ENCODE measurements at places on chromosomes 1 and 21. TPM values are rescaled to one million over a fixed set of nuclear protein-coding genes. Genes with fewer than 3 reads are reported as not detected.

GRCh38 chr1:202105571-202106339 is 17.0 kb upstream of the GPR37L1 start:
- no peak for DNase-seq
- H3K27me3 ChIP-seq = no peaks in the 10 kb centered on the region
- no peaks in the 10 kb centered on the region for H3K4me1 ChIP-seq
- no peak overlapping the region for H3K27ac ChIP-seq
- no peak overlapping the region for H3K4me3 ChIP-seq

The REG4 gene
- 12.3 TPM for total RNA-seq

The RAVER2 gene
- total RNA-seq = 9.6 TPM

DNA sequence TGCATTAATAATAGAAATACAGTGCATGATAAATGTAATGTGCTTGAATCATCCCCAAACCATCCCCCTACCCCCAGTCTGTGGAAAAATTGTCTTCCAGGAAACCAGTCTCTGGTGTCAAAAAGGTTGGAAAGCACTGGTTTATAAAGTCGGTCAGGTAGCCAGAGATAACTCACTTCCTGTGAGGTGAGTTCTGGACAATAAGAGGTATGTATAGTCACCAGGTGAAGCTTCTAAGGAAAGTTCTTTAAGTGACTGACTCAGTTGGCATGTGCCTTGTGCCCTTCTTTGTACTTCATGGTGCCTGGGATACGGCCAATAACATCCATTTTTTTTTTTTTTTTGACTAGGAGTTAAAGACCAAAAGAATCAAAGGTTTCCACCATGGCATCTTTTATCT is 103.7 kb downstream of the GPATCH2 start:
- no peak for DNase-seq
- no peak overlapping the region for H3K4me3 ChIP-seq
- H3K4me1 ChIP-seq = no peaks in the 10 kb centered on the region

DNA sequence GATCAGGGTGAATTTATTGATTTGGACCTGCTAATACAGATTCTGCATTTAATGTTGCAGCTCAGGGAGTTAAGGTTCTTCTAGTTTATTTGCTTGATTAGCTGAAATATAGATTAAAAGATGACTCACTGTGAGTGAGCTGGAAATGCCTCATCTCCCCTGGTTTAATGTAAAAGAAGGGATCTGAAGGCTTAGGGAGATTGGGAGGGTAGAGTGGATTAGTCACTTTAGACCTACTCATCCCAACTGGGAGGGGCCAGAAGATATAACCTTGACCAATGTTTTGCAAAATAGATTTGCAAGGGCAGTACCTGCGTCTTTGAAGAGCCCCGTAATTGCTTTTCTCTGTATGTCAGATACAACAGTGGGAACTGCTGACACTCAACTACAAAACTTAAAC is 922.8 kb upstream of the ADGRL4 start:
- H3K4me1 ChIP-seq = no peaks in the 10 kb centered on the region
- no peak overlapping the region for H3K27ac ChIP-seq
- DNase-seq = no peak
- H3K27me3 ChIP-seq = no peaks in the 10 kb centered on the region
- H3K36me3 ChIP-seq = no peaks in the 10 kb centered on the region

The RGSL1 gene
- total RNA-seq = not detected

GRCh38 chr1:84996846-84997666 is at the start of gene MCOLN2:
Gene MCOLN2 (minus strand): TSS chr1:84997113. CDS start chr1:84996872, 241 bp downstream.
- peak within 1 kb of the TSS; percentile 84 for H3K4me3 ChIP-seq
- H3K27me3 ChIP-seq = peaks cover 21% of the 10 kb centered on the region
- H3K36me3 ChIP-seq = peaks cover 19% of the 10 kb centered on the region
- peak within 1 kb of the TSS; percentile 85 for H3K27ac ChIP-seq
- DNase-seq = peak; percentile 65

GRCh38 chr1:76695535-76695934 is 171.7 kb upstream of the ST6GALNAC5 start:
- no peaks in the 10 kb centered on the region for H3K4me1 ChIP-seq
- H3K27me3 ChIP-seq = no peaks in the 10 kb centered on the region
- H3K4me3 ChIP-seq = no peak overlapping the region

The PDE4B gene
- 22.3 TPM for total RNA-seq

DNA sequence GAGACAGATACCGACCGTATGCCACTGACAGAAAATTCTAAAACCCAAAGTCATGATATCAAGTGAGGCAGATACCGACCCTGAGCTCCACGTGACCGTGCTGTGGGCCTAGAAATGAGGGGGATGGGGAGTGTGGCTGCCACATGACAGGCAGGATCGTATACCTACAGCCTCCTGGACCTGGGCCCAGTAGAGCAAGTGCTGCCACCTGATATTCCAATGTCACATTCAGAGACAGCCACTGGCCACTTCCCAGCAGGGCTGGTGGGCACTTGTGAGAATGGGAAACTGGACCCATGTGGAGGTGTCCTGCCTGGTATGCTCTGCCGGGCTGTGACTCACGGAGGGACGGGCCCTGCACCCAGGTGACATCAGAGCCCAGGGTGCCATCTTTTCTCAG is 44.6 kb upstream of the CLDN14 start:
- no peaks in the 10 kb centered on the region for H3K4me1 ChIP-seq
- no peaks in the 10 kb centered on the region for H3K36me3 ChIP-seq

GRCh38 chr1:148162363-148162762 is 10.3 kb upstream of the NBPF11 start:
- H3K36me3 ChIP-seq = no peaks in the 10 kb centered on the region
- H3K4me1 ChIP-seq = peaks cover 9% of the 10 kb centered on the region
- peaks cover 17% of the 10 kb centered on the region for H3K27me3 ChIP-seq
- no peak for DNase-seq
- no peak overlapping the region for H3K4me3 ChIP-seq

GRCh38 chr1:32372149-32372756 is 9.9 kb downstream of the TSSK3 start:
- peak; percentile 21 for DNase-seq
- peaks cover 5% of the 10 kb centered on the region for H3K36me3 ChIP-seq
- H3K27ac ChIP-seq = peak overlapping the region; percentile 54
- H3K4me3 ChIP-seq = no peak overlapping the region

The SPATA21 gene
- not detected for total RNA-seq

The RUNX3 gene
- 144 TPM for total RNA-seq

The NGF gene
- total RNA-seq = not detected

- no peaks in the 10 kb centered on the region for H3K36me3 ChIP-seq
- H3K4me1 ChIP-seq = no peaks in the 10 kb centered on the region
- DNase-seq = no peak
- H3K27ac ChIP-seq = no peak overlapping the region
- H3K27me3 ChIP-seq = peaks cover 4% of the 10 kb centered on the region
- no peak overlapping the region for H3K4me3 ChIP-seq
These were observed 81.0 kb upstream of the KCNK2 start for GRCh38 chr1:215001419-215002021.

The SLC5A9 gene
- not detected for total RNA-seq

The KLF17 gene
- total RNA-seq = not detected

DNA sequence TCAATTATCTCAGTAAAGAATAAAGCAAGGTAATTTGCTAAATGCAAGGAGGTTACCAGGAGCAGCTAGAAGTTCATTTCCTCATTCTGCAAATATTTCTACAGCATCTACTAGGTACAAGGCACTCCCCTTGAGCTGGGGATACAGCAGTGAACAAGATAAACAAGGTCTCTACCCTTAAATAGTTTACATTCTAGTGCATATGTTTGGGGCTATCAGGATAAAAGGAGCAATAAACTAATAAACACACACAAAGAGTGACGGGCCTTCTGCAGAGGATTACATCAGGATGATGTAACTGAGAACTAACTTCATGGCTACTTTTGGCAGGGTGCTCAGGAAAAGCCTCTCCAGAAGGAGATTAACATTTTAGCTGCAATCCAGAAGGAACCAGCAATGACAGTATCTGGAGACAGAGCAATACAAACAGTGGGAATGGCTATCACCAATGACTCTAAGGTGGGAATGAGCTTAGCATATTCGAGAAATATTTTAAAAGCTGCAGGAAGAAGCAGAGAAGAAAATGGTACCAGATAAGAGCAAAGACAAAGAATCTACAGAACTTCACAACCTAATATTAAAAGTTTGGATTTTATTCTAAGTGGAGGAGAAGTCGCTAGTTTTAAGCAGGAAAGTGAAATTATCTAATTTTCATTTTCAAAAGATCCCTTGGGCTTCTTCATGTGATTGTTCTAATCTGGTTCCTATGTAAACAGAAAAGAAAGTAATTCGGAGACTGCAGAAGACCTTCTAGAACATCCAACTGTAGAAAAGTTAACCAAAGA is 25.8 kb downstream of the TP53BP2 start:
- no peak overlapping the region for H3K27ac ChIP-seq
- no peaks in the 10 kb centered on the region for H3K27me3 ChIP-seq
- no peak overlapping the region for H3K4me3 ChIP-seq
- H3K4me1 ChIP-seq = peaks cover 30% of the 10 kb centered on the region

- no peak overlapping the region for H3K27ac ChIP-seq
- no peak for DNase-seq
- H3K4me3 ChIP-seq = no peak overlapping the region
- H3K36me3 ChIP-seq = no peaks in the 10 kb centered on the region
These were observed 777 bp upstream of the KISS1 start for GRCh38 chr1:204197068-204197467.

DNA sequence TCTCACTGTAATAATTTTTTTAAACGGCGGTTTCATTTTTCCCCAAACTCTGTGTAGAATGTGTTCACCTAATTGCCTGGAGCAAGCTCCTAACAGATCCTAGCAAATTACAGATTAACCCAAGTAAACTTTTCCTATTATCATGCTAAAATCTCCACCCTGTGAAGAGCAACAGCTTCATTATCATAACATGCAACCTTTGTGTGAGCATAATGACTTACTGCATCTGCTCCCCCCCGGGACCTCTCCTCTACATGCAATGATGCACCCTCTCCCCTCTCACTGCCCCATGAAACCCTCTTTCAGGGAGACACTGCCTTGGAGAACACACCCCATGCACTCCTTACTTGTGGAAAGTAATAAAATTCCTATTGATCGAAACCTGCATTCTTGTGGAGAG is 717.0 kb upstream of the TMPRSS15 start:
- H3K4me1 ChIP-seq = no peaks in the 10 kb centered on the region
- H3K4me3 ChIP-seq = no peak overlapping the region
- no peaks in the 10 kb centered on the region for H3K36me3 ChIP-seq
- no peaks in the 10 kb centered on the region for H3K27me3 ChIP-seq

- DNase-seq = no peak
- H3K27me3 ChIP-seq = peaks cover 3% of the 10 kb centered on the region
- H3K4me1 ChIP-seq = peaks cover 4% of the 10 kb centered on the region
- no peak overlapping the region for H3K4me3 ChIP-seq
These were observed 20.2 kb upstream of the ERO1B start for GRCh38 chr1:236301958-236302335.

DNA sequence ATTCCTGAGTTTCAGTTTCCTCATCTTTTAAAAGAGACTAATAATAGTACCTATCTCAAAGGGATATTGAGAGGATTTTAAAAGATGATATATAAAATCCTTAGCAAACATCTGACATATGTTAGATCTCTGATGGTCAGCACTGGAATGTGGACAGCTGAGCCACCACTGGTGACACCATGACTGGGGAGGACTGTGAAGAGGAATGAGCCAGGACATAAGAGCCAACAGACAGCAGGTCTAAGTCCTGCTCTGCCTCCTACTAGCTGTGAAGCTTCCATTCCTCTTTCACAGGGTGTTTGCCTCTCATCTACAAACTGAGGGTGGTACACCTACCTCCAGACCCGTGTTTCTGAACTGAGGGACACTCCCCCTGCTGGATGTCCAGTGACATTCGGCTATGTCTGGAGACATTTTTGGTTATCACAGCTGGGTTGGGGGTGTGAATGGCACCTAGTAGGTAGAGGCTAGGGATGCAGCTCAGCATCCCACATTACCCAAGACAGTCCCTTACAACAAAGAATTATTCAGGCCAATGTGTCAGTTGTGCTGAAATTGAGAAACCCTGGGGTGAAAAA is 109.1 kb upstream of the OLIG2 start:
- peaks cover 3% of the 10 kb centered on the region for H3K36me3 ChIP-seq
- no peak overlapping the region for H3K27ac ChIP-seq
- peaks cover 20% of the 10 kb centered on the region for H3K4me1 ChIP-seq
- H3K27me3 ChIP-seq = no peaks in the 10 kb centered on the region
- DNase-seq = no peak
- H3K4me3 ChIP-seq = no peak overlapping the region

- peaks cover 5% of the 10 kb centered on the region for H3K27me3 ChIP-seq
- H3K4me1 ChIP-seq = no peaks in the 10 kb centered on the region
- DNase-seq = no peak
These were observed 587.7 kb downstream of the MATN1 start for GRCh38 chr1:30135698-30136097.

The PRAMEF4 gene
- not detected for total RNA-seq

DNA sequence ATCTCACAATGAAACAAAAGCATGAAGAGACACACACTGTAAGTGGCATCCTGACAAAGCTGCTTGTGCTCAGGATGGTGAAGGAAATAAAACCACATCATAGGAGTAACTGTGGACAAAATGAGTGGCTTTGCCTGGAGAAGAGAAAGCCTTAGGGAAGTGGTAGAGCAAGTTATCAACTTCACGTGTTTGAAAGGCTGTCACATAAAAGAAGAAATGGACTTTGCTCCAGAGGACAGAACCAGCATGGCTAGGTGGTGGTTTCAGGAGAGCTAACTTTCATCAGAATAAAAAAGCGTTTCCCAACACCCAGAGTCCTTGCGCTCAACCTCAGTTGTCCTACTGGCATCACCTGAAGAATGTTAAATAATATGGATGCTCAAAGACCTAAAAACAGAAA is 139.9 kb downstream of the SETD4 start:
- peaks cover 4% of the 10 kb centered on the region for H3K27me3 ChIP-seq
- H3K4me1 ChIP-seq = no peaks in the 10 kb centered on the region
- no peak overlapping the region for H3K4me3 ChIP-seq
- no peak for DNase-seq
- H3K27ac ChIP-seq = no peak overlapping the region
- no peaks in the 10 kb centered on the region for H3K36me3 ChIP-seq

DNA sequence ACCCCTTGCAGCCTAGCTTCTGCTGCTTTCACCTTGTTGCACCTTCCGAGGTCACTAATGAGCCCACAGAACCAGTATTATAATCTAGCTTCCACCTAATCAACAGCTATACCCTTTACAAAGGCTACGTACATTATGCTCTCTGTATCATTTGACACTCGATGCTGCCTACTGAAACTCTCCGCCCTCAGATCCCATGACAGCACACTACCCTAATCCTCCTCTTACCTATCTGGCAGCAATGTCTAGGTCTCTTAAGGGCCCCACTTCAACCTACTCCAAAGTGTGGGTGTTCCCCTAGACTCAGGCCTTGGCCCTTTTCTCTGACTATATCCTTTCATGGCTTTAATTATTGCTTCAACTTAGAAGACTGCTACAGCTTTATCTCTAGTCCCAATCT is 4.8 kb upstream of the MRPS21 start:
- no peak for DNase-seq
- H3K27ac ChIP-seq = no peak overlapping the region
- no peaks in the 10 kb centered on the region for H3K36me3 ChIP-seq
- peaks cover 9% of the 10 kb centered on the region for H3K4me1 ChIP-seq
- no peaks in the 10 kb centered on the region for H3K27me3 ChIP-seq

GRCh38 chr1:151639466-151639865 is 27.6 kb downstream of the SNX27 start:
- H3K4me1 ChIP-seq = peaks cover 14% of the 10 kb centered on the region
- no peak overlapping the region for H3K4me3 ChIP-seq
- no peak for DNase-seq
- no peaks in the 10 kb centered on the region for H3K27me3 ChIP-seq
- peaks cover 15% of the 10 kb centered on the region for H3K36me3 ChIP-seq
- peak overlapping the region; percentile 13 for H3K27ac ChIP-seq

GRCh38 chr1:100036718-100037655 is 67.2 kb downstream of the SLC35A3 start:
- H3K27me3 ChIP-seq = no peaks in the 10 kb centered on the region
- H3K4me3 ChIP-seq = peak overlapping the region; percentile 87
- H3K36me3 ChIP-seq = peaks cover 41% of the 10 kb centered on the region
- peak overlapping the region; percentile 97 for H3K27ac ChIP-seq
